GM19239 (cell line): ENCODE measurements at places on chromosomes 5 and 9.

DNA sequence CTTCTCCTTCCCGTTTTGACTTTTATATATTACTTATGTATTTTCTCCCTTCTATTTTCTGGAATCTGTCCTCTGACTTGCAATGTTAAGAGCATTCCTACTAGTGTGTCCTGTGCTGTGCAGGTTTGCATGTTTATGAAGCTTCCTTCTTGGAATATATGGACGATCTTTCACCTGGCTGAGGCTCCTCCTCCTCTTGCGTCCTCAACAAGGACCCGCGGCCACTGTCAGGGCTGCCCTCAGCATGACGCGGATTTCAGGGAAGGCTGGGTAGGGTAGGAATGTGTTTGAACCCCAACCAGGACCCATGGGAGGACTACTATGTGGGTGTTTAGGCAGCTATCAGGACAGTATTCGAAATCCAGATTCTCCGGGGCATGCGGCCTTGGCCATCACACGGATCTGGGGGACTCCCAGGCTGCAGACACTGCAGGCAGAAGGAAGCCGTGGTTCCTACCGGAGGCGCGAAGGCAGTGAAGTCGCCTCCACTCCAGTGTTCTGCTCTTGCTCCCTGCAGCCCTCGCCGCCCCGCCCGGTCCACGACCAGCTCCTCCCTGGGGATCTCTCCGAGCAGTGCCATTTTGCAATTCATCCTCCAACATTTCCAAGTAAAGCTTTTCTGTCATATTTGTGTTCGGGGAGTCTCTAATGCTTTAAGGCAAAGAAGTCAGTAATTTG, 37.0 kb upstream of the OSMR start:
- no peak for DNase-seq

- DNase-seq, result no peak
These were observed 11.1 kb downstream of the GPR21 start for GRCh38 chr9:123044586-123044985.

GRCh38 chr9:133225171-133226011, 16.3 kb upstream of the OBP2B start:
- no peak for DNase-seq

GRCh38 chr9:83934569-83935275, 13.5 kb upstream of the KIF27 start:
- DNase-seq, result no peak

- DNase-seq, result no peak
These were observed 293 bp downstream of the CENPP start for GRCh38 chr9:92325991-92326500.

DNA sequence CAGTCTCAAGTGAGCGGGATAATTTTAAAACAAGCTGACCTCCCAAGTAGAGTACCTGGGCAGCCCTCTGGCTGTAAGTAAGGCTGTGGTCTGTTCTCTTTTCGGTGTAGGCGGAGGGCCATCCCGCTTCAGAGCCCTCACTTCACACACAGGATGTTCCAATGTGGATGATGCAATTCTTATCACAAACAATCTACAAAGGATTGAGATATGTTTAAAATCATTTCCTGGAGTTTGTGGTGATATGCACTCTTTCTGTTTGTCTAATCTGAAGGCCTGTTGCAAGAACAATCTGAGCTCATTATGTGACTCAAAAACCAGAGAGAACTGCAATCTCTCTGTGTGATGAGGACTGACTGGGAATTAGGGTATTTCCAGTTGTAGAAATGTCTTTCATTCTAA, 42.5 kb downstream of the ITGA2 start:
- DNase-seq, result no peak

GRCh38 chr5:181087309-181087708, 43.7 kb downstream of the OR2V1 start:
- DNase-seq, result no peak

GRCh38 chr5:140131967-140132409, 6.3 kb downstream of the IGIP start:
- no peak for DNase-seq

- DNase-seq, result no peak
These were observed 142.2 kb downstream of the SNX18 start for GRCh38 chr5:54659700-54660131.

- no peak for DNase-seq
These were observed 11.1 kb downstream of the LHX6 start for GRCh38 chr9:122217640-122218039.

DNA sequence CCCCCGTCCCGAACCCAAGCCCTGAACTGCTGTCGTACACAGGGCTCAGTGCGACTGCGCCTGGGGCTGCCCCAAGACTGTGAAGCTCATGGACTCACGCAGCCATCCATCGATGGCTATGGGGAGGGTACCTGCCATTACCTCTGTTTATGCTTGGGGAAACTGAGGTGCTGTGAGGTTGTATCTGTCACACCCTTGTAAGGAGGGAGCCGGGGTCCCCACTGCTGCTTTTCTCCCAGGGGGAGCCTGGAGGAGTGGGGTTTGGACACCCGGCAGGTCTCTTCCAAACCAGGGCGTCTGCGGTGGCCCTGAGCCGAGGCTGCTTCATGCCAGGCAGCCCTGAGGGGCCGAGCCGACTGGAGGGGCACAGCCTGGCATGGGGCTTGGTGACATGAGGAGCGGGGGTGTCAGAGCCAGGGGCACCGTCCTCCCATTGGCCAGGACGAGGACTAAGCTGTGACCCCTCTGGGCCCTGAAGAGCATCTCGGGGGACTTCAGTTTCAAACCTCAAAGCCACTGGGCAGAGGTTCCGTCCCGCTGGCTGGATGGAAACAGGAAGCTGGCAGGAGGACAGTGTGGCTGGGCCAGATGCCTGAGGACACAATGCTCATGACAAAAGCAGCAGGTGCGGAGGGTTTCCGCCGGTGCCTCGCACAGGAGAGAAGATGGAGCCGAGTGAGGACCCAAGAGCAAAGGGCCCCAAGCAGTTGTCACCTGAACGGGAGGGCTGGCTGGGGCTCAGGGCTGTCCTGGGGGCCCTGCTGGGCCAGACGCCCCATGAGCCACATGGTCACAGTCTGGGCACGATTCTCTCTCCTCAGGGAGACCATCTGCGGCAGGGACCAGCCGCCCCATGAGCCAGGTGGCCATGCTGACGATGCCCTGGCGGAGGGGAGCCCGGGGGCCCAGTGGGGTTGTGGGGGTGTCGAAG, 54.4 kb upstream of the EXOC3 start:
- DNase-seq, result no peak

DNA sequence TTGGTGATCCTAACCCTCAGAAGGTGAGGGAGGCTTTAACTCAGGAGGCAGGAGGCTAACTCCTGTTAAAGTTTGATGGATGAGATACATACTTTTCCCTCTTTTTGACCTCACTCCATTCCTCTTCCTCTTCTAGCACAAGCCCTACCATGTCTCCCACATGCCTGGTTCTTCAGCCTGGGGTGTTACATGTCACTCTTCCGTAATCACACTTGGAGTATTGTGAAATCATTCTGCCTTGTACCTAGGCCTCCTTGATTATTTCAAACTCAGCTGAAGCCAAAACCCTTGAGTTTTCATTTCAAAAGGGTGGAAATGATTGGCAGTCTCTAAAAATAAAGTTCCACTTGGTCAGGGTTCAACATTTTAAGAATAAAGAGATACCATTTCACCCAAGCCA, 1.8 kb downstream of the PLAC8L1 start:
- no peak for DNase-seq

- DNase-seq, result no peak
These were observed 33.8 kb upstream of the TJP2 start for GRCh38 chr9:69140123-69140735.

DNA sequence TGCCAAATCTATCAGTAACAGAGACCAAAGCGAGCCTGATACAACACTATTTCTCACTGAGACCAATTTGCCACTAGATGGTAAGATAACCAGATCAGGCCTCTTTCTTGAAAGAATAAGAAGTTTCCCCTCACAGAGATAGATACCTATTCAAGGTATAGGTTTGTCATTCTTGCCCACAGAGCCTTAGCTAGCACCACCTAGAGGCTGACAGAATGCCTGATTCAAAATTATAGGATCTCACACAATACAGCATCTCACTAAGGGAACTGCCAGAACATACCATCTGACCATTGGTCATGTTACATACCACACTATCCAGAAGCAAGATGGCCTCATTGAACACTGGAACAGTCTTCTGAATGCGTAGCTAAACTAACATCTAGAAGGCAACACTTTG, 166.6 kb upstream of the HCN1 start:
- DNase-seq, result no peak

DNA sequence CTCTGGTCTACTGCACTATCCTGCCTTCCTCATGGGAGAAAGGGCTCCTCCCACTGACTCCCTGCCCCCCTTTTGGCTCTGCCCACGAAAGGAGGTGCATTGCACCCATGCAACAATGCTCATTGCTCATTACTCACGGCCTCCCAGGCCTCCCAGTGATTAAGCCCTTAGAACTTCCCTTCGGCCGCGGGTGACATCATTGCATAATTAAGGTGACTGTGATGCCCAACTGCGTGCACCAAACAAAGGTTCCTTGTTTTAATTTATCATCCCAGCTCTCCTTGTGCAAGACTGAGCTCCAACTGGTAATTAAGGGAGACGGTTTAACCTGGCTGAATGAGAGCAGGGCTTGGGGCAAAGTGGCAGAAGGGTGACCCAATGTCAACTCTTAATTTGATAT, 180.4 kb downstream of the GAS1 start:
- no peak for DNase-seq

- DNase-seq, result no peak
These were observed 322.5 kb downstream of the CDK5RAP2 start for GRCh38 chr9:120257483-120257882.

DNA sequence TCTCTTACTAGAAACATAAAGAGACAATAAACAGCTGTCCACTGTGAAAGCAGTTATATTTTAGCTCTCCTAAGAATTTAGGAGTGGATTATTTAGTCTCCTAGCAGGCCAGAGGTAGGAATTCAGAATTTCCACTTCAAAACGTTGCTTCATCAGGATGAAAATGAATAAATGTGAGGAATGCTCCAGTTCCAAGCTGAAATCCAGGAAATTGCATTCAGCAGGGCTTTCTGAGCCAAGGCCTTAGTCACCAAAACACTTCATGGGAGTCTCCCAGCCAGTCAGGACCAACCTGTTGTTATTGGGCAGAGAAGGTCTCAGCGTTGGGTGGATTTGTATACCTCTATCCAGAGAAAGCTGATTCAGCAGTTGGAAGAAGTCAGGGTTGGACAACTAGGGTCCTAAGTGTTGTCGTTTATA, 1040.3 kb downstream of the TLE1 start:
- no peak for DNase-seq

- DNase-seq, result no peak
These were observed 615.4 kb upstream of the KLF4 start for GRCh38 chr9:108104991-108105390.
